ENCODE measurements at places on chromosomes 13 and 19. TPM values are rescaled to one million over a fixed set of nuclear protein-coding genes. Genes with fewer than 3 reads are reported as not detected.

DNA sequence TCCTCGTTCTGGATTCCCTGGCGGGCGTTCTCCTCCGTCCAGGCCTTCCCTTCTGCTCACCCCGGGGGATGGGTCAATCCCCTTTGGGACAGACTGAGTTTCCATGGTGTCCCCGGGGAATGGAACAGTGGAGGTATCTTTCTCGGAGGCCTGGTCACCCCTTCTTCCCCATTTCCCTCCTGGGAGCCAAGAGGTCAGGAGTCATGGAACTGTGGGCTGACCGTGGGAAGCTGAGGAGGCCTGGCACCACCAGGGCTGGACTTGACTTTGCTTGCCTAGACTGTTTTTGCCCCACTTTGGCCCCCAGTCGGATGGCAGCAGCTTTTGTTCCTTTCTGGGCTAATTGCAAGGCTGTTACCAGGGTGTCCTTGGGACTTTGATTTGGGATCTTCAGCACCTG lies 2.0 kb downstream of the NACC1 start:
- DNase-seq: no peak

DNA sequence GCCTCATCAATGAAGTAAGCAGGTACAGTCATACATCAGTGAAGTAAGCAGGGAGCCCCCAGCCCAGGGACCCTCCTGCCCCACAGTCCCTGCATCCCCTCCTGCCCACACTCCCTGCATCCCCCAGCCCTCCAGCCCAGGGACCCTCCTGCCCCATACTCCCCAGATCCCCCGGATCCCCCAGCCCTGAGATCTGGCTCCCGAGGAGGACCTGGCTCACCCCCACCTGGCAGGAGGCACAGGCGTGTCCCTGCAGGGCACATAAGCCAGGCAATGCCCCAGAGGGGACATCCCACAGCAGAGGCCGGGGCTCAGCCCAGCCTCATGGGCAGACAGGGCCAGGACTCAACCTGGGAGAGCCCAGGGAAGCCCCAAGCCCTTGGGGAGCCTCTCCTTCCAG lies 53.6 kb upstream of the TPM4 start:
- DNase-seq: no peak

- no peak for DNase-seq
Observed at GRCh38 chr19:12984683-12985048, 10.6 kb upstream of the NFIX start.

DNA sequence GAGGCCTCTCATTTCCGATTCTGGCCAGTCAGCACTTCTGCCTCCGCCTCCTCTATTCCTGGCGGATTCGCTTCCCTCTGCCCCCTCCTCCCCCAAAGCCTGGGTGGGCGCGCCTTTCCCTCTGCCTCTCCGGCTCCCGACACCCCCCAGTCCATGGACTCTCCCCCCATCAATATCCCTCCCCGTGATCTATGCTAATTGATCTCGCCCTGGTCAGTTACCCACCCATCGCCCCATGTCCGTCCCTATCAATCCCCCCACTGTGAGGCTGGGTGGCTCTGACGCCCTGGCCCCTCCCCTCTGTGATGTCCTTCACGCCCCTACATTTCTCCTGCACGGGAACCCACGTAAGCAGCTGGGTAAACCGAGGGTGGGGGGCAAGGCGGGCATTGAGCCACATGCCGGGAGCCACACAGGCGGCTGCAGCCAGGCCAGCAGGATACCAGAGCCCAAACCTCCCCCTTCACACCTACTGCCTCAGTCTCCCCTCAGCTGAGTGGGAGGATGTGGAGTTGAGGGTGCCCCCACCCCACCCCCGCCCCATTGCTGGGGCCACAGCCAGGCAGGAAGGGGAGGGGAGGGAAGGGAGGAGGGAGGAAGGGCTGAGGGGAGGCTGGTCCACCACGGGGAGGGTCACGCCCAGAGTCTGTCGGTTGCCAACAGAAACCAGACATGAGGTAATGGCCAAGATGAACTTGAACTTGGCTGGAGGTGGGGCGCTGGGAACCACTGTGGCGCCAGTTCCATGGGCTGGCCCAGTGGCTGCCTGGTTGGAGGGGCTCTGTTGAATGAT lies 21.0 kb downstream of the SMIM24 start:
- DNase-seq: peak; percentile 94

HMGB1 gene
- 319 TPM for total RNA-seq

DNA sequence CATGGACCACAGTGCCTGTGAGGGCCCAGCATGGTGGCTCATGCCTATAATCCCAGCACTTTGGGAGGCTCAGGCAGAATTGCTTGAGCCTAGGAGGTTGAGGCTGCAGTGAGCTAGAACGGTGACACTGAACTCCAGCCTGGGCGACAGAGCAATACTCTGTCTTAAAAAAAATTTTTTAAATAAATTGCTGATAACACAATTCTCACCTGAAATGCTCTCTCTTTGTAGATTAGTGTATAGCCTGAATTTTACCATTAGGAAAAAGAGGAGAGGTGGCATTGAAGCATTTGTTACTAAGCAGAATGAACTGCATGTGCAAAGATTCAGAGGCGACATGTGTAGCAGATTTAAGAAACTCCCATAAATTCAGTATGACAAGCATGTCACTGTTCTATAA lies 29.1 kb upstream of the MAP3K10 start:
- no peak for DNase-seq

PSG7 gene
- total RNA-seq: not detected

DNA sequence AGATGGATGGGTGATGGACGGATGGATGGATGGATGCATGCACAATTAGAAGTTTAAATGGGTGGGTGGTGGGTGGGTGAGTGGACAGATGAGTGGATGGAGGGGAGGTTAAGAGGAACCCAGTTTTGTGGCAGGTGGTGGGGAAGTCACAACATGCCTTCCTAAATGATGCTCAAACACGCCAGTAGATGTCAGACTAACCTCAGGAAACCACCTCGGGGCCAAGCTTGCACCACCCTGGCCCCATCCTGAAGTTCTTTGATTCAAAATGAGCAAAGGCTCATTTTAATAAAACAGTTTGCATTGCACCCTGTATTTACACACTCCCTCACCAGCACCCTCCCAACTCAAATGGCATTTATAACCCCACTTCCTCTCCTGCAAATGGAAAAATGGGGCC lies 91.4 kb upstream of the CACNA1A start:
- DNase-seq: peak; percentile 86

ZNF324B gene
- 9.5 TPM for total RNA-seq

DNA sequence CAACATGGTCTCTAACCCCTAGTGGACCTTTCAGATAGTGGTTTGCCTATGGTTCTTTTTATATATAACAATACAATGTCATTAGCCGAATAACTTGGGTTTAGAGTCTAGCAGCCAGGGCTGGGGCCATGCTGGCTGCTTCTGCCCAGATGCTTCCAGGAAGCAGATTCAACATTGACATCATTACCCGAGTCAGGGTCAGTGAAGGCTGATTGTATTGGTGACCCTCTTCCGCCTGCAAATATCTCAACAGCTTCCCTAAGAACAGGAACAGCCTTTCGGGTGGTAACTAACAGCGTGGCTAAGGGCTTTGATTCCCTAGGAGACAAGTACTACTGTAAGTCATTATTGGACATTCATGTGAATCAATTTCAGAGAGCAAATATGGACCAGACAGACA lies 476.4 kb downstream of the UQCRFS1 start:
- no peak for DNase-seq
